NCI-H69 (cell line): ENCODE measurements at places on chromosomes 4 and X.

- DNase-seq = no peak
These were observed 452.9 kb downstream of the SPRY1 start for GRCh38 chr4:123849495-123849894.

DNA sequence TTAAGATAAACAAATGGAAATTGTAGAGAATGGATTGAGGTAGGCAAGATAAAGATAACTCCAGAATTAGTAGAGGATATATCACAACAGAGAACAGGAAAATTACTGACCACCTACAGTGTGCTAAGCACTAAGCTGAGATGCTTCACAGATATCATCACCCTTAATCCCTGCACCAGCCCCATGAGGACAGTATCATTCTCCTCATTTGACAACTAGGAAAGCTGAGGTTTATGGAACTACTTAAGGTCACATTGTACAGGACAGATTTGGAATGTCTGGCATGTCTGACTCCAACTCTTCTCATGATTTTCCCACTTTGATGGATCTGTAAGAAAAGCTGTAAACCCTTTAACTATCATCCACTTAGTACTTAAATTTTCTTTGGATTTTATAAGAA lies 95.5 kb downstream of the CASK start:
- no peak for DNase-seq

GRCh38 chrX:35842674-35843073 lies 44.5 kb downstream of the MAGEB16 start:
- no peak for DNase-seq

- DNase-seq = no peak
These were observed 17.4 kb upstream of the AFAP1 start for GRCh38 chr4:7956934-7957656.

DNA sequence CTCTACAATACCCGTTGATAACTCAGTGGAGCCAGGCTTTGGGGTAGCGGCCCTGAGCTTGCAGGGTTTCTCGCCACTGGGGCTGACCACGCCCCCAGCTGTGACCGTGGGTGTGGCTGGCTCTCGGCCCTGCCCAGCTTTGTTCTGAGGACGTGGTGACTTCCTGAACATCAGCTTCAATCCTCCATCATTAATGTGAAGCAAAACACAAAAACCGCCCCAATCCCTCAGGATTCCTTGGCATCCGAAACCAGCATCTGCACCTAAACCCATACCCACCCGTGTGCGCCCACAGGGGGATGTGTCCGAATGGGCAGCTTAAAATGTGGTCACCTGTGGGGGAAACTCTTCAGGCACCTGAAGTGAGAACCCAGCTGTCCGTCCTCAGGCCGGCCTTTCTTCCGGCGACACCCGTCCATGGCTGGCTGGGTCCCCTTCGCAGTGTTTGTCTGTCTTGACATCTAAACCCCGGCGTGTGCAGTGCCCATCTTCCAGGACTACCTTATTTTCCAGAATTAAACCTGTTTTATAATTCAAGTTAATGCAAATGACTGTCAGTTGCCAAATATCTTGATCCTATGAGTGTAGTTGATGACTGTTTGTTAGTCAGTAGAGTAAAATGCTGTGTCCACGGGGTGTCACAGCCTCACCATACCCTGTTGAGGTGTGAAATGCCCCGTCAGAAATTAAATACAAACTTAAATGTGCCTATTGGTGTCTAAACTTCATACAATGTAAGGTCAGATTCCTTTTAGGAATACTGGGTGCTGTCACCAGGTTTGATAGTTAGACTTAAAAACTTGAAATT lies 27.3 kb downstream of the NELFA start:
- peak; percentile 3 for DNase-seq
